Myocyte (in vitro differentiated cells): ENCODE measurements at places on chromosomes 1 and 21. TPM values are rescaled to one million over a fixed set of nuclear protein-coding genes. Genes with fewer than 3 reads are reported as not detected.

FAM151A gene
- total RNA-seq = not detected in 2 replicates

MYBPHL gene
- total RNA-seq = 1.1 TPM in 1 of 2 replicates, not detected in the other

PPIAL4G gene
- total RNA-seq = 0.03 TPM in 1 of 2 replicates, not detected in the other

IQGAP3 gene
- 0.24 and 0.52 TPM in 2 replicates for total RNA-seq

GRCh38 chr1:186503190-186503589 lies 42.3 kb upstream of the PDC start:
- no peak for DNase-seq

GRCh38 chr1:177392336-177392735 lies 221.6 kb downstream of the BRINP2 start:
- no peak for DNase-seq

F11R gene
- total RNA-seq = 3.2 and 10.4 TPM in 2 replicates

GRCh38 chr21:39048574-39048973 lies 134.7 kb downstream of the PSMG1 start:
- no peak for DNase-seq
